ENCODE measurements at places on chromosomes 5 and 9.
A peak's percentile ranks its signal among the peaks of the same experiment; 100 is the strongest.

DNA sequence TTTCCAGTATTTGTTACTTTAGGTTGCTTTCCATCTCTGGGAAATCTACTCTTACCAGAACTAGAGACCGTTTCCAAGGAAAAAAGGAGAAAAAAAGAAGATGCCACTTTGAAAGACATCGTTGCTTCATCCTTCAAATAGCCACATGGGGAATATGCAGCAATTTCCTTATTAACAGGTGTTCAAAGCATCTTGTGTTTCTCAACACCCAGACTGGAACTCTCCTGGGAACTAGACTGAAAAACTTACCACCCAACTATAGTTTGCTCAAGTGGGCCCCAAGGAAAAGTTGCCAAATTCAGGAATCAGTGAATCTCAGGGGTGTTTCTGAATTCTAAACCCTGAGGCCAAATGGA lies 80.0 kb upstream of the JAK2 start:
- DNase-seq: no peak

DNA sequence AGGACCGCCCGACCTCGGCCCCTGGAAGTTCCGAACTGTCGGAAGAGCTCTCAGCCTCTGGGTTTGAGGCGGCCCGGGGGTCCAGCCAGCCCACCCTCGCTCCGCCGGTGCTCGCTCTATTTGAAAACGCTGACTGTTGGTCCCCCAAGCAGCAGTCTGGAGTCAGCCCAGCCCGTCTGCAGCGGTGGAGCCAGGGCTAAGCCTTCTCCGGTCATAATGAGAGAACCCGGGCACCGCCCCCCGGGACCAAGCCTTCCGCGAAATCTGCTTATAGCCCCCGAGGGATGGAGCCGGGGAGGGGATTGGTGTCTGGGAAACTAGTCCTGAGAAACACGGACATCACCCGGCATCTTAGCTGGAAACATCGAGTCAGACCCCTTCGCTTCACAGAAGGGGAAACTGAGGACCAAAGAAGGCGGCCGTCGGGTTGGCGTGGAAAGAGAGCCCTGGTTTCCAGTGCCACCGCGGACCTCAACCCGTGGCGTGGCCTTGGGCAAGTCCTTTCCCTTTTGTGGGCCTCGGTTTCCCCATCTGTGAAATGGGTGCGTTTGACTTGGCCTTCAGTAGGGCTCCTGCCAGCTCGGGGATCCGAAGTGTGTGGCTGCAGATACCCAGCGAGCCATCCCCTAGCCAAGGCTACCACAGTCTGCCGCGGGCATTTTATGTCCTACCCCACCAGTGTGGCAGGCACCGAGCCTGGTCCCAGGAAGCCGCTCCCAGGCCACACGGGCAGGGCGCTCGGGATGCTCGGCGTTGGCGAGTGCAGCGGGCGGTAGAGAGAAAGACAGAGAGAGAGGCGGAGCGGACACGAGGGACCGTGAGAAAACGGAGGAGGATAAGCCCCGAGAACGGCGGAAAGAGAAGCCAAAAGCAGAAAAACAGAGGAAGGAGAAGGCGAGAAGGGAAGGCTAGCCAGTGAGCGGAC lies 857 bp downstream of the ADAM19 start:
- DNase-seq: peak; percentile 42

- DNase-seq: no peak
Observed at GRCh38 chr9:126374366-126374781, 47.7 kb downstream of the MVB12B start.

DNA sequence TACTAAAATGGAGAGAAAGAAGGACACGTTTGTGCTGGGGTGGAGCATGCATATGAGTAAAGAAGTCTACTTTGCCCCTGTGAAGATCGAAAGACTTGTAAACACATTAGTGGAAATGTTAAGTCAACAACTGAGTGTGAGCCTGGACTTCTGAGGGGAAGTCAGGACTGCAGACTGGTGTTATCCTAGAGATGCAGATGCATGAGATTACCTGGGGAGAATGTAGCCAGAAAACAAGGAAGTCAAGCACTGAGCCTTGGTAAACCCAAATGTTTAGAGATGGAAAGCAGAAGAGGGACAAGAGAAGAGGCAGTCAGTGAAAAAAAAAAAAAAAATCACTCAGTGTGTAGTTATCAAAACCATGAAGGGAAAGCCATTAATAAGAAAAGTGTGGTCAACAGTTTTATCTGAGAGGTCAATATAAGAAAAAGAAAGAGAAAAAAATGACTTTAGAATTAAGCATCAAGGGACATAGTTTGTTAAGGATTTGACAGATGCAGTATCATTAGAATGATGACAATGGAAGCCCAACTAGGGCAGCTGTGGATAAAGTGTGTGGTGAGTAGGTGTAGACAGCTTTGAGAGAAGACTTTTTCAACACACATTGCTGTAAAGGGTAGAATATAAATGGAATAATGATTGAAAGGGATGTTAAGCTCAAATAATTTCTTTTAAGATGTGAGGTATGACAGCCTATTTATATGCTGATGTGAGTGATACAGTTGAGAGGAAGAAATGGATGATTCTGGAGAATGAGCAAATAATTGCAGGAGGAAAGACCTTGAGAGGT lies 22.2 kb downstream of the JAKMIP2 start:
- DNase-seq: no peak

DNA sequence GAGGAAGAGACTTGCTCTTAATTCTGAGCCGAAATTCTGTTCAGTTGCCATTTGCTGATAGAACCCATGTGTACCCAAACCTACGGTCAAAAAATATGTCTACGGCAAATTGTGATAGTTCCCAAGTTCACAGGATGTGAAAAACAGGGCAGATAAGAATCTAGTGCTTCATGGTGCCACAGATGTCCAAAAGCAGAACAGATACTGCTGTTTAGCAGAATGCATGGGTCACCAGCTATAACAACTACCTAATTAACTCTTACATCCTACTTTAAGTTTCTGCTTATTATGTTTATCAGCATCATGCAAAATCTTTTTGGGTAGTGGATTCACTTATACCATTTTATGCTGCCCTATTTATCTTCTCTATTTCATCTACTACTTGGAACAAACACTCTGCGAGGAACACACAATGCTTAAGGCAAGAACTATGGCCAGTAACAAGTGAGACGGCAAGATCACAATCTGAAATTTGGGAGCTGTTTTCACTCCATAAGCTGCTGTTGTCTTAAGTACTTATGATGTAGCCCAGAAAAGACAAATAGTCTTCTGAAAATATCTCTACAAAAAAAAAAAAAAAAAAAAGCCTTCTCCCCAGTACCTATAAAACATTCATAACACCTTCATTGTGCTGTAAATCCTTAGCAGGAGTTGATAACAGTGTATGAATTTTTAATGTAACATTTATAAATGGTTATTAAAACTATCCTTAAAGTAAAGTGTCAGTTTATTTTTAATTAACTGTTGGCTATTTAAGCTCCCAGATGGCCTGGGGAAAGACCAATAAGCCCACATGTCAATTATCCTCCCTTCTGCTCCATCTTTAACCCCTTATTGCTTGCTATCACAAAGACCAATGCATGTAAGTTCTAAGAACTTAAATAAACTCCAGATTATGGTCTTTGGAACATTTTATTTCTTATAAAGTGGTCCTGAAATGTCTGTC lies 232.3 kb downstream of the TLR4 start:
- DNase-seq: no peak

- DNase-seq: no peak
Observed at GRCh38 chr9:123435471-123435870, 79.5 kb downstream of the CRB2 start.

GRCh38 chr5:154367101-154367500 lies 78.7 kb upstream of the SAP30L start:
- no peak for DNase-seq

DNA sequence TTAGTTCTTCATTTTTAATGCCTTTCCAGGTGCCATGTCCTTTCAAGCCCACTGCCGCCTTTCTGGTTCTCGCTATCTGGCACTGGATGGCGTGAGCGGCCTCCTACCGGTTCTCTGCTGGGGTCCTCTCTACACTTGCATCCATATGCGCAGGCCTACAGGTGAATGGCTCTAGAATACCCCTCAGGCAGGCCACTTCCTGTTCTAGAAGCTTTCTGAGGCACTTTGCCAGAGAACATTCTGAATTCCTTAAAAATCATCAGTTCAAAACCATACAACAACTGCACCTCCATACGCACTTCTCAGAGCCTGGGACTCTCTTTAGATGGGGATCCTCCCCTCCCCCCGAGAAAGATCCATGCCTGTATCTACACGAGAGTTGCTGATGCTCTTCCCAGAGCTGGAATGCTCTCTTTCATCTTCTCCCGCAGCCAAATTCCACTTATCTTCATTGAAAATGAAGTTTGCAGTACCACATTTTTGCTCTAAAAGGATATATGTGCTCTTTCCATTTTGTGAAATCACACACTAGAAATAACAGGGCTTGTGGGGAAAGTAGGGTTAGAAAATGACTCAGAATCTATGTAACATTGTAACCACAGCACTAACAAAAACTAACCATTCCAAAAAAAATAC lies 1.4 kb upstream of the LHFPL2 start:
- no peak for DNase-seq

GRCh38 chr5:14299666-14300065 lies 156.5 kb downstream of the TRIO start:
- no peak for DNase-seq

DNA sequence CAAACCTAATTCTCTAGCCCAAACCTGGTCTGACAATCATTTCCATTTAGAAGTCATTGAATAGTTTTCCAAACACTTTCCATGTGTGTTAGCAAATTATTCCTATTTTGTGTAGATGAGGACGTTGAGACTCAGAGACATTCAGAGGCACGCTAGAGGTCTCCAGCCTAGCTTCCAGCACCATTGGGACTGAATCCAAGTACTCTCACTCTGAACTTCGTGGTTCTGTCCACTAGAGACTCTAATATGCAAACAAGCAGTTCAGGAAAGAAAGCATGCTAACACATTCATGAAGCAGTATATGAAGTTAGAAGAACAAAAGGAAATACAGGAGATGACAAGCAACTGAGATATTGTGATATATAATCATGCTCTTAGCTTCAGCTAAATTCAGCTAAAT lies 354.8 kb downstream of the NTRK2 start:
- no peak for DNase-seq

- no peak for DNase-seq
Observed at GRCh38 chr9:132804576-132805295, 73.3 kb downstream of the AK8 start.

DNA sequence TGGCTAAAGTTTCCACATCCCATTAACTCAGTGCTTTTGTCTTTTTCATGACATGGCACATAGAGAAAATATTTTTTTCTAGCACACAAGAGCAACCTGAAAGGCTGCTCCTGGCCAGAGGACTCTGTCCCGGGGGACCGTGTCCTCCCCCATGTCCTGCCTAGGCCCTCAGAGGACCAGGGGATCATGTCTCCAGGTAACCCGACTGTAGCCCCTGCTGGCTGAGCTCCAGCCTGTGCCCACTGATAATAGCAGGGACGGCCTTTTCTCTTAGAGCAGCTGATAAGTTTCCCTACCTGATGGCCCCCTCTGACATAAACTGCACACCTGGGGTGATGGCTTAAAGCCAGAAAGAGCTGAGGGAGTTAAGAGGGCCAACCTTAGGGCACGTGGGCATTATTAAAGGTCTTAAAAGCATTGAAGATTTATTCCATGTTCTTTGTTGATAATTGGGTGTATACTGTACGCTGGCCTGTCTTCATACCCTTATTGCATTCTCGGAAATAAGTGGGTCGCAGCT lies 5.9 kb downstream of the HDHD3 start:
- DNase-seq: no peak

DNA sequence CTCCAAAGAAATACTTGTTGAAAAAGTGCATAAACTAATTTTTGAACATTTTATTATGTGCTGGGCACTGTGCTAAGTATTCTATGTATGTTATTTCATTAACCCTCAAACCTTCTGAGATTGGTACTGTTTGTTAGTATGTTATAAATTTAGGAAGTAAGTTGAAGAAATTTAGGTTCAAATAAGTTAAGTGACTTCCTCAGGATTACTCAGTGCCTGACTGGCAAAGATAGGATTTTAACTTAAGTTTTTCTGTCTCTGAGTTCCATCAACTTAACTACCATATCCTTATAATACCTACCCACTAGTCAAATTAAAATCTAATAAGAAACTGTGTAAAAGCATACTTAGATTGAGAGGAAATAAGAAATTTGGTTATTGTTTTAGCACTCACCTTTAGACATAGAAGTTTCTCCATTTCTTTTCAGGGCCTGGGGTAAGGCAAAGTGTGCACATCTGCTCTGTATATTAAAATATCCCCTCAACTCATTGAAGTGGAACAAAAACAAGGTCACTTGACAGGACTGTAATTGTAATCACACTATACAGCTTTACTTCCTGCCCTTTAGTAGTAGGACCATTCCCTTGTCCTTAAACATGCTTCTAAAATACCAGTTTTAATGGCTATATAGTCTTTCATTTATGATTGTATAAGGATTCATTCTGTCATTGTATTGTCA lies 15.2 kb downstream of the TGFBR1 start:
- no peak for DNase-seq

GRCh38 chr5:180173198-180173544 lies 35.8 kb downstream of the RASGEF1C start:
- no peak for DNase-seq

DNA sequence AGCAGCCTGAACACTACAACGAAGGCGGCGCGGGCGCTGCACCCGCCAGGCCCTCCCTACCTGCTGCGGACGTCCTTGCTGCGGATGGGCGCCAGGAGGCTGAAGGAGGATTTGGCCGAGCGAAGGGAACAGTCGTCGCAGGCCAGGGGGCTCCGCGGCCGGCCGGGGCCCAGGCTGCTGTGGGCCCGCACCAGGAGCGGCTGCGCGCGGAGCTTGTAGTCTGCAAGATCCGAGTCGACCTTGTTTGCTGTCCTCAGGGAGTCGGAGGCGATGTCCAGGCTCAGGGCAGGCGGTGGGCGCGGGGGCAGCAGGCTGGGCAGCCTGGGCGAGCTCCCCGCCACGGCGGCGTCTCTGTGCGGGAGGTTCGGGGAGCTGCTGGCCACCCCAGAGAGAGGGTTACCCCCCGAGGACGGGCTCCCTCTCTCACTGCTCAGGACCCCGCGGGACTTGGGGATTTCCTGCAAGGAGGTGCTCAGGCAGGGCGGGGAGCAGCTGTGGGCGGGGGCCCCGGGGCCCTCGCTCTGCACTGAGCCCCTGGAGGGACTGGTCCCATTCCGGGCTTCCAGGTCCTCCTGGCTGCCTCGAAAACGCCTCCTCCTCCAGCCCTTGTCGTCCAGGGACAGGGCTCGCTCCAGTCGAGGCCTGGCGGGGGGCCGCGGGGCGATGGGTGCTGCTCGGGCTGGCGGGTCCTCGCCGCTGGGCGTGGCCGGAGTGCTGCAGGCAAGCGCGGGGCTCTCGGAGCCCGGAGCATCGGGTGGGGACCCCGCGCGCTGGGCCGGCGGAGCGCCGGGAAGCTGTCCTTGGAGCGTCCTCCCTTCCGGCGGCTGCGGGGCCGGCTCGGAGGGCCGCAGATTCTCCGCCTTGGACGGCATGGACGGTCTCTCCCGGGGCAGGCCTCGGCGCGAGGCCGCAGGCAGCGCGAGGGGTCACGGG lies 831 bp downstream of the INPP5E start:
- no peak for DNase-seq

DNA sequence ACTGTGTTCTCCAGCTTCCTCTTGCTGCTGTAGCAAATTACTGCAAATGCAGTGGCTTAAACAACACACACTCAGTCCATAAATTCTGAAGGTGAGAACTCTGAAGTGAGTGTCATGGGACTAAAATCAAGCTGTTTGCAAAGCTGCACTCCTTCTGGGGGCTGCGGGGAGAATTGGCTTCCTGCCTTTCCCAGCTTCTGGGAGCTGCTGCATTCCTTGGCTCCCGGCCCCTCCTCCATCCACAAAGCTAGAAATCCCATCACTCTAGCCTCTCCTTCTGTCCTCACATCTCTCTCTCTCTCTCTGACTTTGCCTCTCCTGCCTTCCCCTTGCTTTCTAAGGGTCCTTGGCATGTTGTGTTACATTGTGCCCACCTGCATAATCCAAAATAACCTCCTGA lies 14.2 kb upstream of the MED10 start:
- no peak for DNase-seq

GRCh38 chr9:4020038-4020754 lies 279.7 kb downstream of the GLIS3 start:
- DNase-seq: no peak
